ENCODE measurements at places on chromosomes 3 and 15. TPM values are rescaled to one million over a fixed set of nuclear protein-coding genes. Genes with fewer than 3 reads are reported as not detected.
A peak's percentile ranks its signal among the peaks of the same experiment; 100 is the strongest.

The MORC1 gene
- total RNA-seq: not detected

The RSRC1 gene
- total RNA-seq: 31.0 TPM

The GOLGA6L10 gene
- not detected for total RNA-seq

The CYP11A1 gene
- total RNA-seq: 1.1 TPM

The LRRC31 gene
- total RNA-seq: not detected

The SLCO2A1 gene
- 36.1 TPM for total RNA-seq

The SH2D7 gene
- not detected for total RNA-seq

The KCNMB3 gene
- 1.4 TPM for total RNA-seq

The AHSG gene
- total RNA-seq: not detected

The CACNA1D gene
- 10.7 TPM for total RNA-seq

The FETUB gene
- not detected for total RNA-seq

GRCh38 chr3:72163809-72164634, 379.1 kb upstream of the PROK2 start:
- no peak for DNase-seq

GRCh38 chr3:141235661-141236171, 4.1 kb downstream of the PXYLP1 start:
- DNase-seq: no peak

DNA sequence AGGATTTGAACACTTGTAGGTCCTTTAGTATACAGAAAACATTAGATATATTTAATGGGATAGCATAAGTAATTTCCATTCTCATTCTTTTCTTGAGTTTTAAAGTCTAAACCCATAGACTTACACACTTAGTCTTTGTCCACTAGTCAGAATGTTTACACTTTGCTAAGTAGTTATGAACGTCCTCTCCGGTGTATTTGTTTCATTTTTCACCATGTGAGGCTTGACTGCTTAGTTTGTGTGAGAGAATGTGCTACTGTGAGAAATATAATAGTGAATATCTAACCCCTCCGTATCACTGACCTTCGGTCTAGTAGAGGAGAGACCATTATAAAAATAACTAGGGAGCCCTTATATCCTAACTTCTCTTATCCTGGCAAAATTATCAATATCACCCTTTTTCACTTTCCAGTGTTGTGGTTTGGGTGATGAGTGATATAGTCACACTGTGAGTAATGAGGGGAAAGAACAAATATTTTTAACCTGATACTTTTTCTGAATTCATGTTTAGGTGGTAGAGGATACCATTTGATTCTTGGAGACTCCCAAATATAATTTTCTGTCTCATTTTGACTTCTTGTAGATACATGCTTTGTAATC, 122.4 kb downstream of the UBE2E2 start:
- no peak for DNase-seq

DNA sequence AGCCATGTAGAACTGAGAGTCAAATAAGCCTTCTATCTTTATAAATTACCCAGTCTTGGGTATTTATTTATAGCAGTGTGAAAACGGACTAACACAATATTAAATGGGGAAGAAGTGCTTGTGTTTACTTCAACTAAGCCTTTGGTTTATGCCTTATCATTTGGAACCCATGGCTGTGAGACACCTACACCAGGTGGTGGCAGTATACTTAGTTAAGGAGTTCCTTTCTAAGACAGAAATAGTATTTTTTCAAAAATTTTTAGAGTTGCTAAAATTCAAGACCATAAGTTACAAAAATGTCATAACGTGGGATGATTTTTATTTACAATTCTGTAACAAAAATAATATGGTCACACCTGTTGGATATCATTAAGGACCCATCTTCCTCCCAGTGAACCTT, 354.5 kb upstream of the SOX14 start:
- DNase-seq: no peak

GRCh38 chr15:75738014-75738646, 25.5 kb upstream of the CSPG4 start:
- no peak for DNase-seq

GRCh38 chr3:11558002-11558401, 85.7 kb downstream of the VGLL4 start:
- no peak for DNase-seq

DNA sequence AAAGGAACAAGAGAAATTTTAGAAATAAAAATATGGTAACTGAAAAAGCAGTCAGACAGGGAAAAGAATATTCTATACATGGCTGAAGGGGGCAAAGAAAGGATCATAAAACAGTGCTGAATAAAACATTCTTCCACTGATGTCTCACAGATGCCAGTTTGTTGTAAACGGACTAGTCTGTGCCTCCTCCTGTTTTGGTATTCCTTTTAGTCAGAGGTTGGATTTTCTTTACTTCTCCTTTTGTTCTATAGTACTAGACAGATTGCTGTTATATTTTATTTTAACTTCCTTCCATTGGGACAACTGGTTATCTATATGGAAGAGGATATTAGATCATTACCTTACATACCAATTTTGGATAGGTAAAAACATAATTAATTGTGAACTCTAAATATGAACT, 16.0 kb upstream of the GNB5 start:
- no peak for DNase-seq

- no peak for DNase-seq
Observed at GRCh38 chr3:134623615-134624245, 27.1 kb downstream of the KY start.

DNA sequence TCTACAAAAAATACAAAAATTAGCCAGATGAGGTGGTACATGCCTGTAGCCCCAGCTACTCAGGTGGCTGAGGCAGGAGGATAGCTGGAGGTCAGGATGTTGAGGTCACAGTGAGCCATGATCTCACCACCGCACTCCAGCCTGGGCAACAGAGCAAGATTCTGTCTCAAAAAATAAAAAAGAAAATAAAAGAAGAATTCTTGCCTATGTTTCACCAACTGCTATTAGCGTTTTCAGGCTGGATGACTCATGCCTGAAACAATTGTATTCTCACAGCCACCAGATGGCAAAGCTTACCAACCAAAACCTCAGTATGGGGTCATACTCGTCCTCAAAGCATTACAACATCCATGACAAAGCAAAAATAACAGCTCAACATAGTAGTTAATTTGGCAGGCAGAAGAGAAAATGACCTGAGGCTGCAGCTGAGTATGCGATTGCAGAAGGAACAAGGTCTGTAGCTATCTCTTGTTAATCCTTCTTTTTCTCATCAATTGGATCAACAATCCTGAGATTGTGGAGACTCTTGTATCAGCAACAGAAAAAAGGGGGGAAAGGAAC, 52.2 kb downstream of the TP53BP1 start:
- no peak for DNase-seq

- no peak for DNase-seq
Observed at GRCh38 chr3:12532182-12532581, 13.1 kb downstream of the MKRN2OS start.

- DNase-seq: no peak
Observed at GRCh38 chr15:36814105-36814504, 234.7 kb downstream of the CDIN1 start.

- no peak for DNase-seq
Observed at GRCh38 chr3:49265661-49266386, 11.2 kb downstream of the C3orf62 start.

GRCh38 chr3:136898954-136899353, 36.9 kb downstream of the NCK1 start:
- DNase-seq: no peak

- no peak for DNase-seq
Observed at GRCh38 chr3:127120851-127121647, 71.9 kb upstream of the PRR23E start.

- DNase-seq: no peak
Observed at GRCh38 chr3:37971467-37971866, 19.1 kb upstream of the VILL start.

- DNase-seq: no peak
Observed at GRCh38 chr3:173199568-173199967, 58.5 kb upstream of the SPATA16 start.

DNA sequence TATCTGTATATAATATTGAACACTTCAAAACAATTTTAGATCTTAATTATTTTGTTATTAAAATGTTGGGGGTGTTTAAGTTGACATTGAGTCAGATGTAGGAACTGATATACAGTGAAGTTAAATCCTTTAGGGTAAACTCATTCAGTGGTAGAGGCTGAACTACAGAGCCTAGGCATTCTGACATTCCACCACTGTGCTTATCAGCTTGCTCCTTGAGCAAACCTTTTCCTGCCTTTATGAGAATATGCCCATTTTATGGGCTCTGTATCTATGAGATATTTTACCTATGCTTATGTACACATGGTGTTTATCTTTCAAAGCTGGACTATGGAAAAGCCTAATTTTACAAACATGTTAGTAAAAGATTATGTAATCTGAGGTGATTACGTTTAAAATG, 407.5 kb downstream of the ZBTB20 start:
- no peak for DNase-seq

- peak; percentile 69 for DNase-seq
Observed at GRCh38 chr15:40252438-40253166, 13.7 kb downstream of the PAK6 start.

- no peak for DNase-seq
Observed at GRCh38 chr3:71728632-71729342, 3.6 kb upstream of the EIF4E3 start.

- DNase-seq: no peak
Observed at GRCh38 chr3:10740954-10741353, 75.1 kb upstream of the SLC6A11 start.
